Omental fat pad (tissue), 4 donors: ENCODE measurements at places on chromosomes 3 and 15.
A peak's percentile ranks its signal among the peaks of the same experiment; 100 is the strongest.

- DNase-seq = no peak
Measured at GRCh38 chr15:37055481-37055880, 44.9 kb downstream of the MEIS2 start.

DNA sequence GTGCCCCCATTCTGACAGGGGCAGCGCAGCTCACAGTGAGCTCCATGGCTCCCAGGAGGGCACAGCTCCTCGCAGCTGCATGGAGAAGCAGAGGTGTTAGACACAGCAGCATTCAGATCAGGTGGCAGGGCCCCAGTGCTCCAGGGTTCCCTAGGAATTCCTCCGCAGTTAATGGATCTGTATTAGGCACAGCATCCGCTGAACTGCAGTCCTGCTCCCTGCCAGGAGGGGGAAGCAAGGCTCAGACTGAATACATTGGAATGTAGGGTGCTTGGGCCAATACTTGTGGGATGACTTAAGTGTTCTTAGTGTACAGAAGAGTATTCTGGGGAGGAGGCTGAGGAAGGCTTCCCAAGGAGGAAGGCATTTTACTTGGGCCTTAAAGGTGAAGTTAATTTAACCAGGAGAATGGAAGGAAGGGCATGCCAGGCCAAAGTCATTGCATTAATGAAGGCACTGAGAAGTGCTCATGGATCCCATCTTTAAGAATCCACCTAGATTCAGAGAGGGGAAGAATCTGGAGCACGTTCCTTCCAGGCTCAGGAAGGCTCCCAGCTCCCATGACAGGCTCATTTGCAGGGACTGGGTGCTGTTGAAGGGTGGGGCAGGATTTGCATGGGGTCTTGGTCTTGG is 111.6 kb downstream of the RAB11A start:
- peak; percentile 25 for DNase-seq

DNA sequence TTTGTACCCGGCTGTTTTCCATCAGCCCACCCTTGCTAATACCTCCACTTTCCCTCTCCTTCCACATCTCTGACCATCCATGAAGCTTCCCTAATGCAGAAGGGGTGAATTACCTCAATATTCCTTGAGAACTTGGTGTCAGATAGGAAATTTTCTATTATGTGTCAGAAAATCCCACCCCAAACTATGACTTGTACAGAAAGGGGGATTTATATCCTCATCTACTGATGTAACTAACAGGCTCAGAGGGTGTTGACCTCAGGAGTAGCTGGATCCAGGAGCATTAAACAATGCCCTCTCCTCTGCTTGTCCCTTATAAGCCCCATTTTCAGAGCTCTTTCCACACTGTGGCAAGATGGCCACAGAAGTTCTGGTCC is 242.8 kb upstream of the TLE3 start:
- DNase-seq = no peak

- no peak for DNase-seq
Measured at GRCh38 chr3:4581124-4581424, 87.9 kb downstream of the ITPR1 start.

GRCh38 chr3:66075281-66075680 is 36.6 kb upstream of the MAGI1 start:
- DNase-seq = no peak

DNA sequence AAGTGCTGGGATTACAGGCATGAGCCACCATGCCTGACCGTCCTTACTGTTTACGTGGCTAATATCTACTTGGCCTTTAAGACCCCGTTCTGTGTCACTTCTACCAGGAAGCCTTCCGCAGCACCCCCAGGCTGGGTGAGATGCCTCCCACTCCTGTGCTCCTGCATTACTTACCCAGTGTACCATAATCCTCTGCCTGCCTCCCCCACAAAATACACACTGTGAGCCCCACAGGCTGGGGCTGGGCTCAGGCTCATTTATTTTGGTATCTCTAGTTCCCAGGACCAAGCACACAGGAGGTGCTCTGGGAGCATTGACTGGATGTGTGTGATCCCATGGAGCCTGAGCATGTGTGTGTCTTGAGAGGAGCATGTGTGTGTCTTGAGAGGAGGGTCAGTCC is 14.9 kb downstream of the MRAS start:
- no peak for DNase-seq

DNA sequence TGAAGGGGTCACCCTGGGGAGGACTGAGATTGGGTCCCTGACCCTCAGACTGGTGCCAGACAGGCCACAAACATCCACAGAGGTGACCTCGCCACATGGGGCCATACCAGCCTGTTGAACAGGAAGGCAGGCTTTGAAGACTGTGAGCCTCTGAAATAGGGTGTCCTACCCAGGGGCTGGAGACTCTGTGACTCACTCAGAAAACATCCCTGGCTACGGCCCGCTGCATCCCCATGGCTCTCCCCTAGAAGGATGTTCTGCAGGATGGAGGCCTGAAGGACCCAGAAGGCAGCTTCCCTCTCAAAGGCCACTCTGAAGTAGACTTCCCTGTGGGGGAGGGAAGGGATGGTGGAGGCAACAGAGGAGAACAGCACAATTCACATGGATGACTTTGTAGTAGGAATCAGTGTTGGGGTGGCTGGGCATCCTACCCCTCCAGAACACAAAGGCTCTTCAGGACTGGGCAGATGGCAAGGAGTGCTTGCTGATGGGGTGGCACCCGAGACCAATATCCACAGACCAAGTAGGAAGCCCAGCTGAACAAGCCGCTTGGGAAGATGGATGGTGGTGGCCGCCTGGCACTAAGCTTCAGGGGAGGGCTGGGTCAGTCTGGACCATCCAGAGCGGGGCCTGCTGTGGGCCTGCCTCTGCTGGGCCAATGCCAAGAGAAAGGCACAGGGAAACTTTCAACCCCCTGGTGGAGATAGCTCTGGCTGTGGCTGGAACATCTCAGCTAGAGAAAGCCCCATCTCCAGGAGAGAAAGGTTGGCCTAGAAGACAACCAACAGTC is 37.6 kb upstream of the DUSP7 start:
- DNase-seq = no peak

DNA sequence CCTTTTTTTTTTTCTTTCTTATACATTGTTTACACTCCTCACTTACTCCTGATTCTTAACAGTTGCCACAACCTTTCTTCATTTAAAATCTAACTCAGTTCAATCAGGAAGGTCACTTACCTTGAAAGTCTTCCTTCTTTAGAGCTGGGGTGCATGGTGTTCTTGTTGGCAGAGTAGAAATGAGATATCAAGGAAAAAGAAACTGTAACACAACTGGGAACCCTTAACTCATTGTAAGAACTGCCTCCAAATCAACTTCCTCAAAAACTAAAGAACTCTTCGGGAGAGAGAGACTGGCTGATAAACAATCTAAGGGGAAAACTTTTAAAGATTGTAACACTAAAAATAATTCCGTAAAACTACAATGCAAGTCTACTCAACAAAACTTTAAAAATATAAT is 1.4 kb upstream of the APPL1 start:
- DNase-seq = no peak

DNA sequence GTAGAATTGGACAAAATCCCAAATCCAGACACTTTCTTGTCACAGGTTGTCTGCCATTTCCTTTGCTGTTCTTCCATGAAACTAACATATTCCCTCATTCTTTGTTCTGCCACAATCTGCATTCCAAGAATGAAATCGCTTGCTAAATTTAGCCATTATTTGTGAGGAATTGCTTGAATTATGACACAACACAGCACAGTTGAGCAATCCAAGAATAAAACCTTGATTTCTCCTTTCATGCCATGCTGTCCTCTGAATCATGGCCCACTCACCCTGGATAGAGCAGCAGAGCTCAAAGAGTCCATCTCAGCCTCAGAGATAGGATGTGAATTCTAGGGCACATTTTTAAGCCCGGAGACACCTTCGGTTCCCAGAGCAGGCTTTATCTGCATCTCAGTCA is 35.2 kb upstream of the GREM1 start:
- no peak for DNase-seq

- no peak for DNase-seq
Measured at GRCh38 chr3:10764259-10765051, 51.6 kb upstream of the SLC6A11 start.

DNA sequence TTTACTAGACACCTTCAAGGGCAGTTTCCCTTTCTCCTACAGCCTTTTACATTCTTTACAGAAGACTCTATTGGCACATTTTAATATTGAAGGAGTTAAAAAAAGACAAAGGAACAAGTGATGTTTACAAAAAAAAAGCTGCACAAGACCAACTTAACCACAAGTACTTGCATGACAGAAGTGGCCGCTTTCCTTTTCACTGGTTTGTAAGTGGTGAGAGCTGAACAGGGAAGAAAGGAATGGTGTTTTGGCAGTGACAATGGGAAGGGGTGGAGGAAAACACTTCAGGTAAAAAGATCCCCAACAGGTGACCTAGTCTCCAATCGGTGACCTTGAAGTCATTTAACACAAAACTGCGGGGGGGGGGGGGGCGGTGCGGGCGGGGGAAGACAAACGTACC is 1.1 kb downstream of the WDR72 start:
- no peak for DNase-seq

GRCh38 chr3:43870120-43870519 is 179.4 kb downstream of the ABHD5 start:
- DNase-seq = no peak

GRCh38 chr3:123518892-123519485 is 65.9 kb downstream of the HACD2 start:
- DNase-seq = no peak

DNA sequence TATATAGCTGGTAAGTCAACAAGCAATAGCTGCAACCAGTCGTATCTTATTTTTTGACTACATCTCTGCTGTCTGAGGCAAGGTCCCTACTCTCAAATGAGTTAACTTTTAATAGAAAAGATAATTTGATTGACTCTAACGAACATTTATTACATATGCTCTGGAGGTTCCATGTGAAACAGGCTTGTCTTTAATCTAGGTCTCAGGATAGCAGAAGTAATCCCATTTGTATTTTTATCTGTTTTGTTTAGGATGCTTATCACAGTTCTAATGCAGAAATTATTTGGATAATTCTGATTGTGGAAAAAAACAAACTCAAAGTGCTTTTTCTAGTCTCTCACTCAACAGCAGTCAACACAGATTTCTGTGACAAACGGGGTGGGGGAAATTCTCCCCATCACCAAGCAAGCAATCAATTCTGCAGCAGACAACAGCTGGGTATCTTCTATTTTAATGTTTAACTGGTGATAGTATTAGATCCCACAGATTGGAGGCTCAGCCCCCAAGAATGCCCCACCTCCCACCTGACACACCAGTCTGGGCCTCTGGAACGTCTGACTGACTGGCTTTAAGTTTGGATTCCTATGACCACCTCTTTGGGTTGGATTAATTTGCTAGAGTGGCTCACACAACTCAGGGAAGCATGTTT is 58.8 kb downstream of the ITPR1 start:
- DNase-seq = no peak

DNA sequence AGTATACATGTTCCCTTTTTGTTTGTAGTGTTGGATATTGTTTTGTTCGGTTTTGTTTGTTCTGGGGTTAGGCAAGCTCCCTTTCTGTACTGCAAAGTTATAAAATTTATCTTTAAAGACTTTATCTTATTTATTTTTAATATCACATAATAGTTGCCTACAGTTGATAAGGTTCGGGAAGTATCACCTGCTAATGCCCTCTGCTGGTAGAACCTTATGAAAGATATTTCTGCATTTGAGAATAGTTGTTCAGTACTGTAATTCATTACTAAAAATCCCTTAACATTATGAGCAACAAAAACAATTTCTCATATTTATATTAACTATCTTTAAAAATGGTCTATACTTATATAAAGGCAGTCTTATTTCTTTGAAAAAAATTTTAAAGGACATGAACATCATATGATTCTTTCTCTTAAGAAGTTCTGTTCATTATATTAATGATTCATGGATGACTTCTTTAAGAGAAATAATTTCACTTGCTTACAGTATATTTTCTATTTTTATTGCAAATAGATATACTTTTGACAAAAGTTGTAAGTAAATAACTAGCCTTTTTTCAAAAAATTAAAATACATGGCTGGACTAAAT is 1126.8 kb downstream of the SI start:
- DNase-seq = no peak

- no peak for DNase-seq
Measured at GRCh38 chr3:129160891-129161859, at the start of gene ISY1. Gene ISY1, minus strand, starts transcription at chr3:129161063. Its CDS starts 88 bp downstream, at chr3:129160975.

DNA sequence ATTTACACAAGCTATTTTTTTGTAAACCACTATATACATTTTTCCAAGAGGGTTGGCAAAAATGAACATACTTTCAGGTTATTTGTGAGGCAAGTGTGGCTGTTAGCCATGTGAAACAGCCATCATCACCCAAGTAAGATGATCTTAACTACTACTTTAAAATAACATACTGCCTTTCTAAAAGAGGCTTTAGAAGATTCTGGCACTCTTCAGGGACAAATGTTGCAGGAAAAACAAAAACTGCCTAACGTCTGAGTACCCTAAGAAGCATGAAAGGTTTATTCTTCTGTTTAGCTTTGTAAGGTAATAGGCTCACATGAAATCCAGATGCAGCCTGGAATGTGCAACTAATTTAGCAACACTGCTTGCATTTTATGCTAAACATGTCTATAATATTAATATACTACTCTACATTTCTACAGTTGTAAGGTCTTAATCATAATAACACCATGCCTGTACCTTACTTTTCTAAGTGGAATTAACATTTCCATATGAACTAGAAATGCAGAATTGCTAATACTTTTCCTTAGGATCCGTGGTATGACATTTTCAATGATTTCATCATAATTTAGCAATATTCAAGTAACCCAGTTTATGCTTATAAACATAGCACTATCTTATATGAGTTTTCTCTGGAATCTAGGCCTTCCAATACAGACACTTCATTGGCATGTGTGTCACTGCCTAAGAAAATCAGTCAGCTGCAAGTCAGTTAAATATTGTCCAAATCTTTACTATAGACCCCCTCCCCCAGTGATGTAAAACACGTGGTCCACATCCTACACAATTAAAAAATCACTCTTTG is 4.5 kb upstream of the LSAMP start:
- no peak for DNase-seq

DNA sequence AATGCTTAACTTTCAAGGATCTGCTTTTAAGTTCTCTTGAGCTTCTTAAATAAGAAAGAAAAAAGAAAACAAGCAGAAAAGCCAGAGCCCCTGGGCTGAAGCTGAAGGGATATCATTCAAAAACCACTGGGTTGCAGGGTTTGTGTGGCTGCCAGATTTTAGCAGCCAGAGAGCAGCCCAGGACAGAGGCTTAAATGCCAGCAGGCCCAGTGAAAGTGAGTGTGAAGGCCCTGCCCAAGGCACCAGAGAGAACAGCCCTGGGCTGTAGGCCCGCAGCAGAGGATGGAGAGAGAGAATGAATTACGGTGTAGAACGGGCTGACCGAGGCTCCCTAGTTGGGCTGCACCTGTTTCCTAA is 106.3 kb upstream of the BOC start:
- DNase-seq = no peak

DNA sequence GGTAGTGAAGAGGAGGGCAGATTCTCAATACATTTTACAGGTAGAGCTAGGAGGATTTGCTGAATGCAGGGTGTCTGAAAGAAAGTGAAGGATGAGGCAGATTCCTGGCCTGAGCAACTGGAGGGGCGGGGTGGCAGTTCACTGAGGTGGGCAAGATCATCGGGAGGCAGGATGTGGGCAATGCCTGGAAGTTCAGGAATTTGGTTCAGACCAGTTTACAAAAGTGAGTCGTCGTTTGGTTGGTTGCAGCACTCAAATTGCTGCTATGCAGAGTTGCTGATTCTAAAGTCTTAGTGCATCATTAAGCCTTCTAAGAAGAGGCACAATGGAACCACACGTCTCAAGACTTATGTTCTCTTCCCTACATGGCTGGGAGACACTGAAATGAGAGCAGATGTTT is 134.0 kb downstream of the MFSD1 start:
- DNase-seq = no peak
